ENCODE measurements at places on chromosomes 7 and 10.

GRCh38 chr7:70374772-70375533, 757.0 kb upstream of the GALNT17 start:
- no peak for DNase-seq

DNA sequence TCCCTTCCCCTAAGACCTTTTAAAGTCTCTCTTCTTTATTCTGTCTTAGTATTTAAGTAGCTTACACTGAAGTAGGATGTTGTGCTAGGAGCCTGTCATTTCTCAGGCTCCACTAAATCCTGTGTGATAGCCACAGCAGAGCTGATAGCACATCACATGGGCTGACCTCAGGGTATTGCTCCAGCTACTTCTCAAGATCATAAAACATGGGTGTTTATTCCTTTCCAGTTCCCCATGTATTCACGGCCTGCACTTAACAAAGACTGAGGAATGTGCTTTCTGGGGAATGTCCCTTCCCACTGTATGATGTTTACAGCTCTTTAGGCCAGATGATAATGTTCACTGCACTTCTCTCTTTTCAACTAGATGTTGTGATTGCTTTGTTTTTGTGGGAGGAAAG, 1086.8 kb downstream of the KCNMA1 start:
- DNase-seq: no peak

- no peak for DNase-seq
Observed at GRCh38 chr7:50497068-50497642, 47.0 kb upstream of the FIGNL1 start.

- DNase-seq: peak; percentile 8
Observed at GRCh38 chr10:49605216-49605938, 4.7 kb upstream of the SLC18A3 start.

- DNase-seq: no peak
Observed at GRCh38 chr7:57417736-57418135, 32.2 kb upstream of the ZNF716 start.
